ENCODE measurements at places on chromosomes 11 and 22. TPM values are rescaled to one million over a fixed set of nuclear protein-coding genes. Genes with fewer than 3 reads are reported as not detected.

Gene ZP1
- not detected for total RNA-seq

Gene TRPM5
- total RNA-seq, result not detected

Gene YAP1
- total RNA-seq, result 105 TPM

- peak; percentile 81 for DNase-seq
These were observed 1.2 kb upstream of the DUSP8 start for GRCh38 chr11:1573077-1573902.
